ENCODE measurements at places on chromosomes 13 and 19. TPM values are rescaled to one million over a fixed set of nuclear protein-coding genes. Genes with fewer than 3 reads are reported as not detected.

Gene UBE2L5
- total RNA-seq, result not detected

Gene ZNF787
- total RNA-seq, result 29.6 TPM

Gene SMAD9
- not detected for total RNA-seq

Gene KLK3
- total RNA-seq, result not detected

Gene RFPL4A
- total RNA-seq, result not detected

Gene EVI5L
- 11.9 TPM for total RNA-seq

Gene CELF5
- total RNA-seq, result 0.44 TPM

DNA sequence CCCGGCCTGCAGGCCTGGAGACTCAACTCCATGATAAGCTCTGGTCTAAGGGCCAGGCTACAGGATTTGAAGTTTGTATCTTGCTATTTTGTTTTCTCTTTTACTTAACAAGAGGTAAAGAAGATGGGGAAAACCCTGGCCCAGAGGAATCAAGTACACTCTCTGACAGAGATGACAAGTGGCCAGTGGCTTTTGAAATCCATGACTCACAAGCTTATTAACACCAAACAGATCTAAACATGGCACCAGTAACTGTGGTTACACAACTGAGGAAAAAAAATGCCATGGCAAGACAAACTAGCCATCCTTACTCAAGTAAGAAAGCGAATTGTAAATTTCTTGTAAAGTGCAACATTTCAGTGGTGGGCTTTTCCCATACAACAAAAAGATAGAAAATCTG is 72.6 kb upstream of the SERTM1 start:
- no peak for DNase-seq
- no peaks in the 10 kb centered on the region for H3K4me1 ChIP-seq
- no peaks in the 10 kb centered on the region for H3K27me3 ChIP-seq
- no peak overlapping the region for H3K4me3 ChIP-seq
- no peak overlapping the region for H3K27ac ChIP-seq

GRCh38 chr13:72823724-72824123 is 41.8 kb downstream of the PIBF1 start:
- H3K4me3 ChIP-seq, result no peak overlapping the region
- no peak for DNase-seq
- H3K27me3 ChIP-seq, result no peaks in the 10 kb centered on the region
- peaks cover 8% of the 10 kb centered on the region for H3K36me3 ChIP-seq

DNA sequence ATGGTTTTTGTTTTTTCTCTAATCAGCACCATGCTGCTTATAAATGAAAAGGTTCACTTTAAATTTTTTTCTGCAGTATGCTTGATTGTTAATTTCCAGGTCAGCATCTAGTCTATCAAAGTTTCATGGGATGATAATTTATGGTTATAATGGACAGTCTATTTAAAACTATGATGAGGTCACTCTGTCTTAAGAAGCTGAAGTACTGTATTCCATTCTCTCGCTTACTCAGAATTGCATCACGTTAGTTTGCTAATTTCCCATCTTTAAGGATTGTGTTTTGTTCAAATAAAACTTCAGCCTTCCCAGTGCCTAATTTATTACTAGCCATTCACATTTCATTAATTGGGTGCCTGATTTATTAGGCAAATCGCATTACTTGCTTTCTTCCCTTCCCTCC is 94.3 kb downstream of the GPC6 start:
- no peaks in the 10 kb centered on the region for H3K27me3 ChIP-seq
- DNase-seq, result no peak
- H3K4me1 ChIP-seq, result no peaks in the 10 kb centered on the region

DNA sequence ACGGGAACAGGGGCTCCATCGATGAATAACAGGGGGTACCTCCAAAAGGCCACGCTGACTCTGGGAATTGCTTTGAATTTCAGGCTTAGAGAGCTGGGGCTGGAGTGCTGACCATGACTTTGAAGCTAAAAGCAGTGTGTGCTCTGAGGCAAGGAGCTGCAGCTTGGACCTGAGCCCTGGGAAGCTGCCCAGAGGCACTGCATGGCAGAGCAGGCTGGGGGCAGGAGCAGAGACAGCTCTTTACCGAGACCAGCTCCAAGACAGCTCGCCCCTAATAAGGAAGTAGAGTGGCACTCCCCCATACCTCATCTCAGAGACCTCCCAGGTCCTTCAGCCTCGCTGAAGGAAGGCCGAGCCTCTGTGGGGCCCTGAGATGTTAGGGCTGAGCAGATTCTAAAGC is 200.2 kb downstream of the COL4A1 start:
- no peaks in the 10 kb centered on the region for H3K36me3 ChIP-seq
- no peaks in the 10 kb centered on the region for H3K27me3 ChIP-seq
- no peaks in the 10 kb centered on the region for H3K4me1 ChIP-seq
- H3K4me3 ChIP-seq, result no peak overlapping the region
- DNase-seq, result no peak
- H3K27ac ChIP-seq, result no peak overlapping the region

- H3K4me1 ChIP-seq, result no peaks in the 10 kb centered on the region
- H3K36me3 ChIP-seq, result no peaks in the 10 kb centered on the region
- DNase-seq, result no peak
- no peak overlapping the region for H3K4me3 ChIP-seq
- no peak overlapping the region for H3K27ac ChIP-seq
- no peaks in the 10 kb centered on the region for H3K27me3 ChIP-seq
These were observed 540.4 kb downstream of the DIAPH3 start for GRCh38 chr13:59623206-59623915.

DNA sequence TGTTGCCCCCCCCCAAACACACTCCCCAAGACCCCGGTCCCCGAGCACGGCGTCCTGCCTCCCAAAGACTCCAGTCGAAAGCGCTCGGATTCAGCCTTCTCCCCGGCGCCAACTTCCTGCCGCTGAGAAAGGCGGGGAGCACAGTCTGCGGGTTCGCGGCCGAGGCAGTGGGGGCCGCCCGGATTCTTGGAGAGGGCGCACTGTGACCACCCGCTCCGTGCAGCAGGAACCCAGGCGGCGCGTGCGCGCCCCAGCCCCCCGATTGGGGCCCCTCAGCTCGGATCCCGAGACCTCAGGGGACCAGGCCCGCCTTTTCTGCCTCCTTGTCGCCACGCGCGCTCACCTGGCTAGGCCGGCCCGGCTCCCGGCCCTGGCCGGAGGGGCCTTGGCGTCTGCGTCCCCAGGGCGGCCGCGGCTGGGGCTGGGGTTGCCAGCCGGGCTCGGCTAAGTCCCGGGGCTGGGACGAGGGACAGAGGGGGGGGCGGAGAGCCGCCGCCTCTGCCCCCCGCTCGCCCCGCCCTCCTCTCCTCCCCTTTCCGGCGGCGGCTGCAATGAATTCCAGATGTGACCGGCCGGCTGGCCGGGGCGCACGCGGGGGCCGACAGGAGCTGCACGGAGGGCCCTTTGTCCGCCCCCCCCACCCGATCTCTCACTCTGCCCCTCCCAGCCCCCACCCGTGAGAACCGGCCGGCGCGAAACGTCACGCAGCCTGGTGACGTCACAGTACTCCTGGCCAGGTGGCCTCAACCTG is at the start of gene S1PR2:
TSS of gene S1PR2 (minus strand) at position 471 of the 751 bp plus-strand sequence. CDS start 6,426 bp downstream, outside the sequence.
- peak within 1 kb of the TSS; percentile 77 for H3K4me3 ChIP-seq
- H3K4me1 ChIP-seq, result peaks cover 37% of the 10 kb centered on the region
- DNase-seq, result peak; percentile 67
- no peaks in the 10 kb centered on the region for H3K27me3 ChIP-seq

DNA sequence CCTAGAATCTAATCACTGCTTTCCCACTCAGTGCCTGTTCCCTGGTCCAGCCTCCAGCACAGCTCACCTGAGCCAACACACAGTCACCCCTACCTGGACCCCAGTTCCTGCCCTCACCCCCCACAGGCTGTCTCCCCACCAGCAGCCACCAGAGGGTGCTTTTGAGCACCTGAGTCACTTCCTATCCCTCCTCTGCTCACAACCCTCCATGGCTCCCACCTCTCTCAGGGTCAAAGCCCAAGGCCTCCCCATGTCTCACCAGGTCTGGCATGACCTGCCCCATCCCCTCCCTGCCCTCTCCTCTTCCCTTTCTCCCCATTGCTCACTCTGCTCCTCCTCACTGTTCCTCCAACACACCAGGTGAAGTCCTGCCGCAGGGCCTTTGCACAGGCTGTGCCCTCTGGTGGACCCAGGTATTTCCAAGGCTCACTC is 7.1 kb upstream of the DPP9 start:
- H3K36me3 ChIP-seq, result no peaks in the 10 kb centered on the region
- peaks cover 4% of the 10 kb centered on the region for H3K4me1 ChIP-seq
- no peak overlapping the region for H3K27ac ChIP-seq
- H3K4me3 ChIP-seq, result no peak overlapping the region
- H3K27me3 ChIP-seq, result no peaks in the 10 kb centered on the region

DNA sequence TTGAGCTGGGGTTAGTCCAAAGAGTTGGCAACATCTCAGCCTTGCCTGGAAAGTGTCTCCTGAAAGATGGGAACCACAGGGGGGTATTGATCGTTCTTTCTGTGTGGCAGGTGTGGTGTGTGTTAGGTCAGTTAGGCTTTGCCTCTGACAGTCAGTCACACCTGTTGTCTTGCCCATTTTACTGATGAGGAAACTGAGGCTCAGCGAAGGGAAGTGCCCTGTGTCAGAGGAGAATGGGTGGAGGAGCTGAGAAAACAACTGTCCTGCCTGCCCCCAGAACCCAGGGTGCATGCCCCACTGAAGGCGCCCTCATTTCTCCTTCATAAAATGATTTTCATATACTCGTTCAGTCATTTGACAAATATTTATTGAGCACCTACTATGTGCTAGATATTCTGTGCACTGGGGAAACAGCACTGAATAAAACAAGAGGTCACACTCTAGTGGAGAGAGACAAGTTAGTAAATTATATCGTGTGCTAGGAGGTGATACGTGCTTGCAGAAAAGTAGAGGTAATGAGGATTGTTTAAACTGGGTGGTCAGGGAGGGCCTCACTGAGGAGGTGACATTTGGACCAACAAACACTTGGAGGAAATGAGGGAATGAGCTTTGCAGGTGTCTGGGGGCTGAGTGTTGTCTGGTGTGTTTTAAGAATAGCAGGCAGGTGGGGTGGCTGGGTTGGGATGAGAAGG is 1.6 kb downstream of the FXYD5 start:
- no peaks in the 10 kb centered on the region for H3K27me3 ChIP-seq
- peaks cover 45% of the 10 kb centered on the region for H3K36me3 ChIP-seq
- H3K27ac ChIP-seq, result peak overlapping the region; percentile 91
- peaks cover 63% of the 10 kb centered on the region for H3K4me1 ChIP-seq

DNA sequence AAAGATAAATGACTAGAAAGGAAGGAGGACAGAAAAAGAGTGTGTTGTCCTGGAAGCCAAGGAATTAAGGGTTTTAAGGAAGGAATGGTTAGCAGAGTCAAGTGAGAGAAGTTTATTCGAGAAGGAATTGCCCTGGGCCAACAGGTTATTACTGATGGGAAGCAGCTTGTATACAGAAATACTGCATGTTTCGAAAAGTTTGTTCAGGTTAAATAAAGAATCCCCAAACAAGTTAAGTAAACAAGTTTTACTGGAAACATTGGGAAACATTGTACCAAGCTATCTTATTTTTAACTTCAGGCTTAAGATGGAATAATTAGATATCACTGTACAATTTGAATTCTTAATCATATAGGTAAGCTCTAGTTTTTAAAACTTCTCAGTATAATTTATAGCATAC is 28.2 kb upstream of the FBXL3 start:
- no peak overlapping the region for H3K4me3 ChIP-seq
- no peak for DNase-seq
- H3K27me3 ChIP-seq, result no peaks in the 10 kb centered on the region

- H3K27me3 ChIP-seq, result no peaks in the 10 kb centered on the region
- H3K36me3 ChIP-seq, result no peaks in the 10 kb centered on the region
- H3K4me3 ChIP-seq, result no peak overlapping the region
- DNase-seq, result no peak
These were observed 229.6 kb downstream of the ZIC5 start for GRCh38 chr13:99741960-99742359.

DNA sequence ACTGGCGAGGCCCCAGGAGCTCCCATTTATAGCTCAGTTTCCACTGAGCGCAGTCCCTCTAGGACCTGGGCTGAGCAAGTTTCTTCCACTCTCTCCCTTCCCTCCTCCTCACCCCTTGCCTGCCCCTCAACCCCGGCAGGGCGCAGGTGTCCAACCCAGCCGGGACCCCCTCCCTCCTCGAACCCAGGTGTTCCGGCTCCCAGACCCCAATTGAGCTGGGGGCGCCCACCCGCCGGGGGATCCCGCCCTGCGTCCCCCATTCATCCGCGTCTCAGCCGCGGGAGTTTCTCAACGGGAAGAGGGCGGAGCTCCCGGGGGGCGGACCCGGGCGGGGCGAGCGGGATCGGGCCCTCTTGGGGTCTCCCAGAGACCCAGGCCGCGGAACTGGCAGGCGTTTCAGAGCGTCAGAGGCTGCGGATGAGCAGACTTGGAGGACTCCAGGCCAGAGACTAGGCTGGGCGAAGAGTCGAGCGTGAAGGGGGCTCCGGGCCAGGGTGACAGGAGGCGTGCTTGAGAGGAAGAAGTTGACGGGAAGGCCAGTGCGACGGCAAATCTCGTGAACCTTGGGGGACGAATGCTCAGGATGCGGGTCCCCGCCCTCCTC is at the start of gene KIRREL2:
TSS of gene KIRREL2 (plus strand) at position 366 of the 604 bp plus-strand sequence. CDS start at position 575, 209 bp downstream.
- no peaks in the 10 kb centered on the region for H3K36me3 ChIP-seq
- peaks cover 17% of the 10 kb centered on the region for H3K27me3 ChIP-seq
- no peak for DNase-seq
- H3K4me1 ChIP-seq, result peaks cover 15% of the 10 kb centered on the region

DNA sequence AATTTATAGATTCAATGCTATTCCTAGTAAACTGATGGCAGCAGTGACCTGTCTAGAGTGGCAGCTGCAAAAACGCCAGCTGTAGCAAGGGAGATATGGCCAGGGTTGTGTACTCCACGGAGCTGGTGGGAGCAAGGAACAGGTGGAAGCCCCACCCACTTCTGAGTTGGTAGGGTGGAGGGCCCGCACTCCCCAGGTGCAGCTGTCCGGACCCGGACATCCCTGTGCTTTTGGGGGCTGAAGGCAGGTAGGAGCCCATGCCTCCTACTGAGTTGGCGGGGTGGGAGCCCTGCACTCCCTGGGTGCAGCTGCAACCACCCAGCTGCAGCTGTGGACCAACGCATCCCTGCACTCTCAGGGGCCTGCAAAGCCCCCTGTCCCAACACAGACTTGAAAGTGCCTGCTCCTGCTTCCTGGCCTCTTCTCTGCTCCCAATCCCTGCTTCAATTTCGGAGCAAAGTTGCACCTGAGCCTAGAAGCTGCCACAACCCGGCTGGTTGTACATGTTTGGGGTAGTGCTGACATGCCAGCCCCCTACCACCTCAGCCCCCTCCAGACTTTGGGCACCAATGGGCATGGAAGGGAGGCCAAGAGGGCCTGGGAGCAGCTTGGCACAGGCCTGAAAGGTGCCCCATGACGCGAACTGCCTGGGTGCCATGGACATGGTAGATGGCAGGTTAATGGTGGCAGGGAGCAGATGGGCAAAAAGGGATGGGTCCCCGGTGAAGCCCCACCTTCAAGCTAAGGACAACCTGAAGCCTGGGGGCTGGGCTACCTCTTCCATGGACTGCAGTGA is 19.8 kb downstream of the UGGT2 start:
- no peak overlapping the region for H3K4me3 ChIP-seq
- no peak for DNase-seq
- H3K36me3 ChIP-seq, result no peaks in the 10 kb centered on the region
- H3K27me3 ChIP-seq, result no peaks in the 10 kb centered on the region
- H3K4me1 ChIP-seq, result no peaks in the 10 kb centered on the region

- peaks cover 29% of the 10 kb centered on the region for H3K36me3 ChIP-seq
- no peak overlapping the region for H3K4me3 ChIP-seq
- no peak for DNase-seq
- H3K27ac ChIP-seq, result no peak overlapping the region
- H3K27me3 ChIP-seq, result no peaks in the 10 kb centered on the region
These were observed 8.4 kb downstream of the CLASRP start for GRCh38 chr19:45047188-45047797.

GRCh38 chr13:51928231-51928630 is 66.5 kb downstream of the CCDC70 start:
- no peak overlapping the region for H3K27ac ChIP-seq
- H3K36me3 ChIP-seq, result no peaks in the 10 kb centered on the region
- no peak overlapping the region for H3K4me3 ChIP-seq
- no peaks in the 10 kb centered on the region for H3K27me3 ChIP-seq

All from CD4-positive, alpha-beta memory T cell (primary cell).